ENCODE measurements at places on chromosomes 3 and 15. TPM values are rescaled to one million over a fixed set of nuclear protein-coding genes. Genes with fewer than 3 reads are reported as not detected.

DNA sequence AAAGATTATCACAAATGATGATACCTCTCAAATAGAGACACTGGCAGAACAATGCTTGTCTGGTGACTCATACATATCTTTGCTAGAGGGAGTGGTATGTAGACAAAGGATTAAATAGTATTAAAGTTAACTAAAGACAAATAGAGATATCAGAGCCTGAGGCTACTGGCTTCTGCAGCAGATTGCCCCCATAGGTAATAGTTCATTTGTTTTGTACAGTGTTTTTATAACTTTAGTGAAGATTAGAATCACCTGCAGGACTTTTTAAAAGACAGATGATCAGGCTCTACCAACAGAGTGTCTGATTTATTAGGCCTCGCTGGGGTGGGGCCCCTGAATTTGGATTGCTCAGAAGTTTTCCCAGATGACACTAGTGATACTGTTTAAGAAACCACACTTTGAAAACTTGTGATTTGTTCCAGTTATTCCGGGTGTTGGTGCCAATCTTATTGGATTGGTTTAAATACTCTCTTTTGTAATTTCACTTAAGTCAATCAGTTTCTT, 96.4 kb downstream of the NAALADL2 start:
- DNase-seq: no peak

DNA sequence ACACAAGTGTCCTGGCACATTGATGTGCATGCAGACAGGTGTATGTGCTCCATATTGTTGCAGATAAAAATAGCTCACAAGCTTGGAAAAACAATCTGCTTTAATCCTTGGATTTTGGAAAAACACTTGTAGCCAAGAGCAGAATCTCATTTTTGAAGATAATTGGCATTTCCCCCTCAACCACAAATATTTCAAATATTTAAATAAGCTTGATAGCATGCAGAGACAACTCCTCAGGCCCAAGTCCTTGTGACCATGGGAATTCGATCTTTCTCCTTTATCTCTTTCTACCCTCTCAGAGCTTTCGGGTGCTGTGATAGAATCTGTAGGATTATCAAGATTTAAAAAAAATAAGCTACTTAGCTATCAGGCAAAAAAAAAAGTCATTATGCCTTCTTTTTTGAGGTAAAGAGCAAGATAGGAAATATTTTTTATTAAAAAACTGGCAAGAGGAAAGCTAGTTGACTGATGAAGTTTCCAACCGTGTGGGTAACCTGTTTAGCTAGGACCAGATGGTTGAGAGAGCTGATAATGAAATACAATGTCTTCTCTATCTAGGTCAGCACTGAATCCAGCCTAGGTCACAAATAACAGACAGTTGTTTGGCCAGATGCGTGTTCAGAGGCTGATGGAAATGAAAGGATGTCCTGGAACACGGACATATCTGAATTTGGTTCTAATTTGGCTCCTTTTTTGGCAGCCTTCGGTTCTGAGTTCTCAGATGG, 54.9 kb upstream of the SNRK start:
- DNase-seq: no peak

DNA sequence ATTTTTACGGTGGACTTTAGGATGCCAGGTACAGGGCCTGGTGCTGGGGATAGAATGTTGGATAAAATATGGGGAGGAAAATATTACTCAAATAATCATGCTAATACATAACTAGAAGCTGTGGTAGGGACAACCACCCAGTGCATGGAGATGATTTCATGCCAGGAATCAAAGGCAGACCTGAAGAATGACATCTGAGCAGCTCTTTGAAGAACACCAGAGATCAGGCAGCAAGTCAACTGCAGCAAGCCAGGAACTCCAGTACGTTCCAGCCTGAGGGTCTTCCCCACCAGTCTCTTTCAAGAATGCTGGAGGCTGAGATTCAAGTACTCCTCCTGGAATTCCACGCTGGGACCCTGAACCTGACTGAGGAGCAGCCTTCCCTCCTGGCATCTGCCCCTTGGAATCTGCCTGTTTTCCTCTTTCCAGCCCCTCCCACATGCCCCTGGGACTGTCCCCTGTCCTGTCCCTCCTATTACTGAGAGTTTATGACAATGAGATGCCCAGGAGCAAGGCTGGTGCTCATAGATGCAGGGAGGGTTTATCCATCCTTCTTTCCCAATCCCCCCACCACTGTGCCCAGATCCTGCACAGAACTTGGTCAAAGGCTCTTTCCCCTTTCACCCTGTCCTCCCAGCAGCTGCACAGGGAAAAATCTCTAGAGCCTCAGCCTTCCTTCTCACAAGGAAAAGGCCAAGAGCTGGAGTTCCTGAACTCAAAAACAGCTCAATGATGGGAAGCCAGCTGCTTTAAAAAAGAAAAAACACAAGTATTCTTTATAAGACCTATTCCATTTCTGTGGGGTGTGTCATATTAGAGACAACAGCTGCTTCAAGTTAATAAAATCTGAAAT, 68.0 kb downstream of the PDZRN3 start:
- DNase-seq: no peak

- no peak for DNase-seq
Measured at GRCh38 chr15:98954411-98954810, 53.2 kb downstream of the PGPEP1L start.

Gene SI
- not detected for total RNA-seq

Gene RAB8B
- 54.5 TPM for total RNA-seq

- no peak for DNase-seq
Measured at GRCh38 chr3:54969652-54970051, 41.8 kb upstream of the LRTM1 start.

DNA sequence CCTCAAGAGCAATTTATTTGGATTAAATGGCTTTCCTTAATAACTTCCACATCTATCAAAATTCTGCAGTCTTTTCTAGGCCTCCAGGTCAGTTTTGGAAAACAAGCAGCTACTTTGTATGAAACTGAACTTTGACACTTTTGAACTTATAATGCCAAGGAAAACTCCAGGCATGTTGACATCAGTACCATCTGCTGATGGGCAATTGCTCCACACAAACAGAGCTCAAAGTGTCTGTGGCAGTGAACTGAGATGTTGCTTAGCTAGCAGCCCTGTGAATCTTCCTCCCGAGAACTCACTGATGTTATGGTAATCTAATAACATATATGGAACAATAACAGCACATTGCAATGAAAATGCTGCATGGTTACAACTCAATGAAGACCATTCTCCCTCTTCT, 250.2 kb downstream of the THRB start:
- no peak for DNase-seq

- DNase-seq: no peak
Measured at GRCh38 chr3:66609660-66610561, 109.1 kb upstream of the LRIG1 start.

DNA sequence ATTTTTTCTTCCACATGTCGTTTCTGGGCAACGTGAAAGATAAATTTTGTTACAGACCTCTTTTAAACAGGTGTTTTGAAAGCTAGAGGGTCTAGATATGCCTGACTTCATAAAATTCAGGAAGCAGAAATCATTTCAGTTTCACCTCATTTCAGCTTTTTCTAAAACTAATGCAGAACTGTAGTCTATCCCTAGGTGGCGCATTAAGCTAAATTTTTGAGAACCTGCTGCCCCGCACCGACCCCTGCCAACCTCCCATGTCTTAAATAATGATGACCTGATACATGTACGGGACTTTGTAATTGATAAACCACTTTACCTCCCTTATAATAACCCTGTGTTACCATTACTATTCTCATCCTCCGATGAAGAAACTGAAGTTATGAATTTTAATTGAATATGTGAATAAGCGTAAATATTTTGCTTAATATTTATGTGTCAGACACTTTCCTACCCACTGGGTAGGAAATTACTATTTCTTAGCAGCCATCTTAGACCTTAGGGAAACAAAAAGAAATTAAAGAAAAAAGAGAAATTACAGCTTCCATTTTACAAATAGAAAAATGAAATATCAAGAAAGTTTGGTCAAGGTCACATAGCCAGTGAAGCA, 78.7 kb upstream of the GCNT3 start:
- DNase-seq: no peak

Gene TRH
- total RNA-seq: not detected

Gene SLC9C1
- not detected for total RNA-seq

DNA sequence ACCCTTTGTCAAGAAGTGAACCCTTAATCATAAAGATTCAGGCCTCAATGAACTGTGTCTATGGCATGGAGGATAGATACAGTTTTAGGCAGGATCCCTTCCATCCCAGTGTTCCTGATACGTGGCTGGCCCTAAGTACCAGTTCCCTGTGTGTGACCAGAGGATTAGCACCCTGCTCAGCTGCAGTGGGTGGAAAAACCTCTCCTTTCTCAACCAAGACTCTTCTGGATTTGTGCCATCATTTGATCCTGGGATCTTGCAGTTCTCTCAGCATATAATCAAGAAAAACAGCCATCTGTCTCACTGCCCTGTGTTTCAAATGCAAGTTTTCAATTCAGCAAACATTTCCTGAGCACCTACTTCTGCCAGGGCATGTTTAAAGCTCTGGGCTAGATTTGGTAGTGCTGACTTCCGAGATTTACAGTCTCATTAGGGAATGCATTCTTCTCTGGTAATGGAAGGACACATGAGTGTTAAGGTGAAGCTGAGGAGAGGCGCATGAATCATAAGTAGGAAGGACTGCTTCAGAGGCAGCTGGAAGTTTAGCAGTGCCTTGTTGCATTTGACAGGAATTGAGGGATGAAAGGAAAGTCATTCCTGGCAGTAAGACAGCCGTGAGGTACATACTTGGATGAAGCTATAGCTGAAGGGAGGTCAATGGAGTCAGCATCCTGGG, 388.3 kb downstream of the MFSD1 start:
- no peak for DNase-seq

Gene RASGRF1
- 105 TPM for total RNA-seq

Gene NMB
- total RNA-seq: 9.0 TPM

DNA sequence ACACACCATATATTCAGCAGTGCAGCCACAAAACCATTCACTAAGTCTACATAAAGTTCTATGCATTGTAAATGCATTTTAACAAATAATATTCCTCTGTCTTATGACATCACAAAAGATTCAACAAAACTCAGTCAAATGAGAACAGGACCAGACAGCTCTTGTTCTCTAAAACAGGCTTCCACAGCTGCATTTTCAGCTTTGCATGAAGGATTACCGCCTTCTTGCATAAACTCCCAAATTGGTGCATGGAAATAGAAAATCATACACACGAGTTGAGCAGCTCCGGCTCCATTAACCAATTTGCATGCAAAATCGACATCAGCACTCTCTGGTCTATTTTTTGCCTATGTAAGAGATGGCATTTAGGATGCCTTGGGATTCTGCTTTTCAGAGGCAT, 66.4 kb downstream of the RFTN1 start:
- DNase-seq: no peak

Gene ATG7
- total RNA-seq: 49.9 TPM

Gene CHST14
- total RNA-seq: 14.1 TPM

- DNase-seq: no peak
Measured at GRCh38 chr15:29348336-29348914, 78.8 kb upstream of the NSMCE3 start.

- no peak for DNase-seq
Measured at GRCh38 chr3:156149876-156150275, 29.5 kb downstream of the KCNAB1 start.

- no peak for DNase-seq
Measured at GRCh38 chr3:197475997-197476525, 79.7 kb downstream of the BDH1 start.

GRCh38 chr3:46731795-46732194, 14.1 kb upstream of the PRSS50 start:
- no peak for DNase-seq

DNA sequence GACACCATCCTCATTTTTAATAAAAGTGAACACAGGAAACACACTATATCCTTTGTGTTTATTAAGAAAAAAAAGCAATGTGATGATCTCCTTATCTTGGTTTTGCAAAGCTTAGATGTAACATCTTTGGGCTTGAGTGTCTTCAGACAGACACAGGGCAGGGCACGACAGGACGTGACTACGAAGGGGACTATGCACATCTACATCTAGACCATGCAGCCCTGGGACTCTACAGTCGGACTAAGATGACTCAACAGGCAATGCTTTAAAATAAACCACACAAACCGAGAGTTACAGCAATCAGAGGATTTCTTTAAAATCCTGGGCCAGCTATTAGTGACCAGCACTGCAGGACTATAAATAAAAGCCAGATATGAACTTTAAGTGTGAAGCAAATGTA, 22.8 kb upstream of the TM2D3 start:
- no peak for DNase-seq

Gene OSBPL10
- 30.8 TPM for total RNA-seq

Data from upper lobe of right lung (tissue), 1 donor.